ENCODE measurements at places on chromosomes 12 and 14.

DNA sequence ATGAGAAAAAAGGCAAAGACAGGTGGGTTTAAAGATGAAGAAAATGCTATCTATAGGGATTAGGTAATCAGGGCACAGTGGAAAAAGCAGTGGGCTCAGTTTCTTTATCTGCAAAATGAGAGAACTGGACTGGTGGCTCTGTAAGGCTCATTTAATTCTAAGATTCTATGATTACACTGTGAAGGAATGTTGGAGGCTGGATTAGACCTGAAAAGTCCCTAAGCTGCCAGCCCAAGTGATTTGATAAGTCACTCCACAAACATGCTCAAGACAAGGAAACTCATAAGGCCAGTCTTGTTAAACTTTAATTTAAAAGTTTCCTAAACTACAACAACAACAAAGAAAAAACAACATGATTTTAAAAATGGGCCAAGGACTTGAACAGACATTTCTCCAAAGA is 75.1 kb downstream of the DCAF5 start:
- peak; percentile 83 for DNase-seq

DNA sequence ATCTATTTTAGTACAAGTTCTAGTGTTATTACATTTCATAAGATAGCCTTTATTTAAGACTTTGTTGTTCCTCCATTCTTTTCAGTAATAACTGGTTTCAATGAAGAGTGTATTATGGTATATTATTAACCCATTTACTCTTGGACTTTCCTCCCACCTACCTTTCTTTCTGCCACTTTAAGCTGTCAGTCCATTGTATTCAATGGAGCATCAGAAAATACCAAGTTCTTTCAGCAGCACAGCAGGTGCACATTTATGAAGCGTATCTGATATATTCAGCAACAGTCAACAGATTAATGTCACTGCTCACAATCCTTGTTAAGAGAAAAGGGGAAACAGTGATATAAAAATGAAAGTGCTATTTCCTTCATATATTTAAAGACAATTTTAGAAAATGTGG is 660.9 kb downstream of the C12orf50 start:
- no peak for DNase-seq

- DNase-seq, result no peak
These were observed 476.2 kb downstream of the FSCB start for GRCh38 chr14:44030831-44031383.

- no peak for DNase-seq
These were observed 40.1 kb upstream of the VPS33A start for GRCh38 chr12:122306407-122306806.

DNA sequence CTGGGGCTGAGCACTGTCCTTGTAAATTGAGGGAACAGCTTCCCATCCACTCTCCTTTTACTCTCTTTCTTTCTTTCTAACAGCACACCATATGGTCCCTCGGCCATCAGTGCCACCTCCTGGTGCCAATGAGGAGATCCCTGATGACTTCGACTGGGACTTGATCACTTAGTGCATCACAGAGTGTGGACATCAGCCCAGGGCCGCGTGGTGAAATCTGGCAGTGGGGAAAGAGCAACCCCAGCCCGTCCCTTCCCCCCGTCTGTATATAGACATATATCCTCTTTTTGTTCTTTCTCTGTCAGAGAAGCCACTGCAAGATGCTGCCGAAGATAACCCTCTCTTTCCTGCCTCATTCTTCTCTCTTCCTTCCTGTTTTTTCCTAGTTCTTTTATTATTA is 13.5 kb downstream of the C3AR1 start:
- no peak for DNase-seq

DNA sequence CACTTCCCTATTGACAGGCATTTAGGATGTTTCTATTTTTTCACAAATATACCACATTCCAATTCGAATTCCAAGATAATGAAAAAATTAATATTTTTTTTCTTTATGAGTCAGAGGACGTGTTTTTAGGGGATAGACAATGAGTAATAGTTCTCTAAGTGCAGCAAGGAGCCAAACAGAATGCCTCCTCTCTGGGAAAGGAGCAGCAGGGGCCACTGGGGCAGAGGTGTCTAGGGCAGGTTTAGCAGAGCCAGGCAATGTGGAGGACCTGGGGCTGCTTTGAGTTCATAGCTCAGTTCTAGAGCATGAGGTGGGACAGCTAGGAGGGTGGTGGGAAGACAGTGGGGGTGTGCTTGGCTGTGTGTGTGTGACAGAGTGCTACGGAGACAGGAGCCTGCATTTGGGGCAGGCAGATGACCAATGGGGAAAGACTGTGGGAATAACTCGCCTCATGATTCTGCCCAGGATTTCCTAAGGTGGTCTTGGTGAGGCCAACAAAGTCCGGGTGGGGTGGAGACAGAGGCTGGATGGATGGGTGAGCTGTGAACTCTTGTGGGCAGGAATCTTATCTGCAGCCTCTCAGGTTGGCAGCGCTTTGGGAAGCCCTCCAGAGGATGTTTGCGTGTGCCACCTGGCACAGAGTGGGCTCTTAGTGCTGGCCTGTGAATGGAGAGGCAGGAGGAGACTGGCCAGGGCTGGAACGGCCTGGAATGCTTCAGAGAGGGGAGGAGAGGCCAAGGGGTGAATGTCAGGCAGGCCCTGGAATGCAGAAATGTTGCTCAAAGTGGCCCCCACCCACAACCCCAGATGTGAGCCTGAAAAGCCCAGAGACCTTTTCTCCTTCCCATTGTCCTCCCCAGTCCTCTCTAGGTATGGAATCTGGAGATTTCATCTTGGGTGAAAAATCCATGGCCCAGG is 2.4 kb upstream of the KRT7 start:
- DNase-seq, result peak; percentile 85

- no peak for DNase-seq
These were observed 46.8 kb upstream of the OR5AU1 start for GRCh38 chr14:21202463-21203358.

DNA sequence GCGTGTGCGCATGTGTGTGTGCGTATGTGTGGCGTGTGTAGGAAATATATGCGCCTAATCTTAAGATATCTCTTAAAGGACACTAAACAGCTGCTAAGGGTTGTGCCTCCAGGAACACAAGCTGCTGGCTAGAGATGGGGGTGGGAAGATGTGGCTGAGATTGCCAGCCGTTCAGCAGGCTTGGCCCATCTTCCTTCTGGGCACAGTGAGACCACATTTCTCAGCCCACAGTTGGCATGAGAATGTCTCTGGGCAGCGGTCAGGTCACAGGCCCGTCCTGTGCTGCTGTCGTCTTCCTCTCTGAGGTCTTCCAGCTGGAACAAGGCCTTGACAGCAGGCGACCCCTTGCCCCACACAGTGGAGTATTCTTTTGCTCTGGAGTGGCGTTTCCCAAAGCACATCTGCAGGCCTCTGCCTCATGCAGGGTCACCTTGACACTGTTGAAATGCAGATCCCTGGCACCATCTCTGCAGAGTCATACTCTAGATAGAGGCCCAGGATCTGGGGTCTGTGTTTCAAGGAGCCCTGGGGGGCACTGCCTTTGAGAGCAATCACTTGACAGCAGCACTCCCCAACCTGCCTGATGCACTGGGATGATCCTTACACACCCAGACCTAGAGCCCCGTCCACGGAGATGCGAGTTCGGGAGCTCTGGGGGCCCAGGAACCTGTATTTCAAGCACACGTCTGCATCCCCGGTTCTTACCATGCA is 335.5 kb upstream of the SFSWAP start:
- no peak for DNase-seq

All from fibroblast of pulmonary artery (primary cell).